HuH-7.5 (cell line): ENCODE measurements at places on chromosomes 12 and 14.

DNA sequence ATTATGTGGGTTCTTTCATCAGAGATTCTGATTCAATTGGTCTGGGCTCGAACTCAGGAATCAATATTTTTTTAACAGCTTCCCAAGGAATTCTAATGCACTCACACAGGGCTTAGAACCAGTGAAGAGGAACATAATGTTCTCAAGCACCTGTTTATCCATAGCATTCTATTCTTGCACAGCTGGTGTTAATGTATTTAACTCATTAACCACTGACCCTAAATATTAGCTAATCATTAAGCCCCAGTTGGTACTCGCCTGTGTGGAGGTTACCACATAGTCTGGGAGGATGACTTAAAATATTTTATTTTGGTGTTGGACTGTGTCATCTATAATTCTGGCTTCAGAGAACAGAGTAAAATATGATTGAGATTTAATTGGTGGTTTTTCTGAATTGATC lies 45.3 kb downstream of the LRP6 start:
- no peak for DNase-seq

GRCh38 chr12:11568155-11568761 lies 81.2 kb upstream of the ETV6 start:
- DNase-seq: no peak

DNA sequence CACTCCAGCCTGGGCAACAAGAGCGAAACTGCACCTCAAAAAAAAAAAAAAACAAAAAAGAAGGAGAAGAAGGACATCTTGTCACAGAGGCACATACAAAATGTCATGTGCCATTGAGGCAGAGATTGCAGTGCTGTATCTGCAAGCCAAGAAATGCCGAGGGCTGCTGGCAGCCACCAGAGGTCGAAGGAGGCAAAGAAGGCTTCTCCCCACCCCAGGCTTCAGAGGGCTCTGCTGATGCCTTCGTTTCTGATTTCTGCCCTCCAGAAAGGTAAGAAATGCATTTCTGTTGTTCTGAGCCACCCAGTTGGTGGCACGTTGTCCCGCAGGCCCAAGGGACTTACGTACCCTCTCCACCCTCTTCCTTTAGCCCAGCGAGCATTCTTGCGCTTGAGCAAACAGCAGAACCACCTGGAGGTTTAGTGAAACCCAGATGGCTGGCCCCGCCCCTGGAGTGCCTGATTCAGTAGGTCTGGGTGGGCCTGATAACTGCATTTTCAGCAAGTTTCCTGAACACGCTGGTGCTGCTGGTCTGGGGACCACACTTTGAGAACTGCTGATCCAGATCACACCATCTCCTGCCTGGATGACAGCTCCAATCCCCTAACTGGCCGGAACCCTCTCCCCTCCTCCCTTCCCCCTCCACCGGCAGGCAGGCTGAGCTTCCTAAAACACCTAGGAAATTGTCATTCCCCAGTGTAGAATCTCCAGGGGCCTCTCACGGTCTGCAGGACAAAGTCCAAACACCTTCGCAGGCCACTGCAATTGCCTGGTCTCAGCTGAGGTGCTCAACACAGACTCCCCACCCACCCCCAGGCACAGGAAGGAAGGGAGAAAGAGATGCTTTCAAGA lies 21.1 kb upstream of the SCARB1 start:
- peak; percentile 39 for DNase-seq

GRCh38 chr14:32980178-32980901 lies 41.7 kb downstream of the NPAS3 start:
- no peak for DNase-seq

- DNase-seq: no peak
Measured at GRCh38 chr12:10863512-10864218, 14.4 kb upstream of the PRR4 start.

DNA sequence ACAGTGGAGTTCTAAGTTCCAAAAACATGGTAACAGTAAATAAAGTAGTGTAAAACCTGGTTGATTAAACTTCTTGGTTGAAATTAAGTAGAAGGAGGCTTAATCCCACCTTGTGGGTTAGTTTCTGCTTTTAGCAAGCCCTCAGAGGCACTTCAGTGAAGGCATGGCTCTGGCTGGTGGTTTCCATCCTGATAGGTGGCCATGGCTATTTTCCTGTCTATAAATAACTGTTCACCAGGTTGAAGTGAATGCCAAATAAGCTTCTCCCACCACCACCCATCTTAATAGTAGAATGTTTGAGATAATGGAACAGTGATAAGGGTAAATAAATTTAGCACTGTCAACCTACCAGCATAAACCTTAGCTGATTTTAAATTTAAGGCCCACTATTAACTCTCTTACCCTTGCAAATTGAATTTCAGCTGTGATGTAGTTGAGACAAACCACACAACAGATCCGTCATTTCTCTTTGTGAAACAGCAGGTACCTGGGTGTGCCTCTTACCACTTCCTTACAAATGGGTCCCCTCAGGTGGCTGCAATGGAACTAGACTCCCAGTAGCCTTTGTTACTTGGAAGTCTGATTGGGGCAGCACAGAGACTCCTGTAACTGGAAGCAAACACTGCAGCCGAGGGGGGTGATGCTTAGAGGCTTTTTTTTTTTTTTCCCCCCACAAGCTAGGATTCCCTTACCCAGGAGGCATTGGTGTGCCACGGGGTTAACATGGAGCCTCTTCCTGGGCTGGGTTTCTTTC lies 41.4 kb downstream of the DAAM1 start:
- DNase-seq: no peak

DNA sequence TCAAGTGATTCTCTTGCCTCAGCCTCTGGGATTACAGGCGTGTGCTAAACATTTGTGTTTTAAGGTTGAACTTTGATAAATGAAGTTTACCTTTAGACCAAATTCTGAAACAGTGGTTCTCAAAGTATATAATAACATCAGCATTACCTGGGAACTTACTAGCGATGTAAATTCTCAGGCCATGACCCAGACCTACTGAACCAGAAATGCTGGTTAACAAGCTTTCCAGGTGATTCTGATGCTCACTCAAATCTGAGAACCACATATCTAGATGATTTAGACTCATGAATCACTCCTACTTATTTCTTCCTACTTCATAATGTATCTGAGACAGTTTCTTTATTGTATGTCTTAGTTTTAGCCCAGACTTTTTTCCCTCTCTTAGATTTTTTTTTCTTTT lies 43.6 kb downstream of the RAD51B start:
- no peak for DNase-seq

DNA sequence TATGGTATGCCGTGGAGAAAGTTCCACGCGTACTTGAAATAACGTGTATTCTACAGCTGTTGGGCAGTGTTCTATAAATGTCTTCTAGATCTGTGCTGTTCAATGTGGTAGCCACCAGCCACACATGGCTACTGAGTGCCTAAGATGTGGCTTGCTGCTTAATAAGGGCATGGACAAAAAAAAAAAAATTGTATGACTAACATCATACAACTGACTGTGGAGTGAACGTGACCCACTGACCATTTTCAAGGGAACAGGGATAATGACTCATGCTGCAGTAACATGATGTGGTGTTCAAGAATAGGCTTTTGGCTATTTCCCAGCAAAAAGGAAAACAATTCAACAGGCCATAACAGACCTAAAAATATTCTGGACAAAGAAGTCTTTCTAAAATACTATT lies 13.0 kb downstream of the ATG14 start:
- no peak for DNase-seq

GRCh38 chr12:129028844-129029243 lies 175.6 kb downstream of the GLT1D1 start:
- DNase-seq: no peak

DNA sequence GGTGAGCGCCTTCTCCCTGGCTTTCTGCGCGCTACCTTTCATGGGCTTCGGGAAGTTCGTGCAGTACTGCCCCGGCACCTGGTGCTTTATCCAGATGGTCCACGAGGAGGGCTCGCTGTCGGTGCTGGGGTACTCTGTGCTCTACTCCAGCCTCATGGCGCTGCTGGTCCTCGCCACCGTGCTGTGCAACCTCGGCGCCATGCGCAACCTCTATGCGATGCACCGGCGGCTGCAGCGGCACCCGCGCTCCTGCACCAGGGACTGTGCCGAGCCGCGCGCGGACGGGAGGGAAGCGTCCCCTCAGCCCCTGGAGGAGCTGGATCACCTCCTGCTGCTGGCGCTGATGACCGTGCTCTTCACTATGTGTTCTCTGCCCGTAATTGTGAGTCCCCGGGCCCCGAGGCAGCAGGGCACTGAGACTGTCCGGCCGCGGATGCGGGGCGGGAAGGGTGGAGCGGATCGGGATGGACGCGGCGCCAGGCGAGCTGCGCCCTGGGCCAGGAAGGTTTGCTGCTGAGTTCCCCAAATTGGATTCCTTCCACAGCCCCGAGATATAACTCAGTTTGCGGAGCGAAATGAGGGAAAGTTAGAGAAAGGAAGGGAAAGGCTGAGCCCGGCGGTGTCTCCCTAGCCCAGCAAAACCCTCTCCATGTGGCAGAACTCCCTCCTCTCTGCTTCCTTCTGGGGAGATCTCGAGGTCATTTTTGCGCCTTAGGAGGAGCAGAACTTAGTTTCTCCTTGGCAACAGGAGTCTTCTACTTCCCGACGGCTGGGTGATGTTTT lies 972 bp downstream of the PTGDR start:
- DNase-seq: no peak

GRCh38 chr12:69512820-69513219 lies 42.6 kb downstream of the FRS2 start:
- no peak for DNase-seq

- DNase-seq: peak; percentile 89
Measured at GRCh38 chr14:103091041-103091882, 3.3 kb upstream of the EXOC3L4 start.

DNA sequence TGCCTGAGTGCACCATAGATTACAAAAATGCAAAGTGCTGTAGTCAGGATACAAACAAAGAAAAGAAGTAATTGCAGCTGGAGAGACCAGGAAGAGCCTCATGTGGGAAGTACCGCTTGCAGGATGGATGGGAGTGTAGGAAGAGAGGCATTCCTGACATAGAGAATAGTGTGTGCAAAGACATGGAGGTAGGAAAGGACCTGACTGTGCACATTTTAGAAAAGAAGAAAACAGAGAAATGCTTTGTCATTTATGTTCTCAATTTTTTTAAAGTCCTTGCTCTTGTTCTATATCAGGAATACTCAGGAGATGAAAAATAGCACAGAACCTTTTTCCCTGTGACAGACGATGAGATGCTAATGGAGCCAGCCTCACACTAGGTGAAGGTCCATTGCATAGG lies 358.7 kb upstream of the TMPO start:
- no peak for DNase-seq

DNA sequence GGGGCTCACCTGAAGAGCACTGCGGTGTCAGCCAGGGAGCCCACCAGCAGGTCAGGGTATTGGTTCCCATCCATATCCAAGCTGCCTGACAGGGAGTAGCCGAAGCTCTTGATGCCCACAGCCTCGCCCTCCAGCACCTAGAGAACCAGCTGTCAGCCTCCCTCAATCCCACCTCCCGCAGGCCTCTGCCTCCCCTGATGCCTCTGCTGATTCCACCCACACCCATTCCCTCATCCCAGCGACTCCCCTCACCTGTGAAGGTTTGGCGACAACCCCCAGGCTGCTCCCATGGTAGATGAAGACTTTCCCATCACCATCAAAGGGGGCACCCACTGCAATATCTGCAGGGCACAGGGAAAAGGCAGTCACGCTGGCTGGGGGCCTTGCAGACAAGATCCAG lies 10.0 kb downstream of the ITGA7 start:
- peak; percentile 6 for DNase-seq

DNA sequence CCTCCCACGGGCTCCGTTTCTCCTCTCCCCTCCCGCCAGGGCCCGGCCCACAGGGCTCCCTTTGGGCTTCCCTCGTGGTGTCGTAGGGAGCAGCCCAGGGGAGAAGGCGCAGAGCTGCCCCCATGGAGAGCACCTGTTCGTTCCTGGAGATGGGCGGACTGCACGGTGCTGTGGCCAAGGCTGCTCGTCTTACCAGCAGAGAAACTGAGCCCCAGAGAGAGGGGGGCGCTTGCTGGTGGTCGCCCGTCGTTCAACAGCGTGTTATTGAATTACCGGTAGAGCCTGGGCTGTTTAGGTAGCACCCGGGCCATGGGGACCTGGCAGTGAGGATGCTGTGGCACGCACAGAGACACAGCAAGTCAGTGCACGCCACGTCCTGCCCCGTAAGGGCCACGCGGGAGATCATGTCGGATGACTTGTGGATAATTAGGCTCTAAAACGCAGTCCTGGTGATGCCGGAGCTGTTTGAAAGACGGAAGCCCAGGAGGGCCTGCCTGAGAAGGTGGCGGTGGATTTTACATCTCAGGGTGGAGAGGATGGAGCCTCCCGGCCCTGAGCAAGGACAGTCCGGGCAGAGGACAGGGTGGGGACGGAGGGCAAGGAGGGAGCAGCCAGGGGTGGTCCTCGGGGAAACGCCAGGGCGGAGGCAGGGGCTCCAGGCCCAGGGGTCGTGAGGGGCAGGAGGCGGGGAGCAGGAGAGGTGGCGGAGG lies 134.4 kb downstream of the ADGRD1 start:
- no peak for DNase-seq

DNA sequence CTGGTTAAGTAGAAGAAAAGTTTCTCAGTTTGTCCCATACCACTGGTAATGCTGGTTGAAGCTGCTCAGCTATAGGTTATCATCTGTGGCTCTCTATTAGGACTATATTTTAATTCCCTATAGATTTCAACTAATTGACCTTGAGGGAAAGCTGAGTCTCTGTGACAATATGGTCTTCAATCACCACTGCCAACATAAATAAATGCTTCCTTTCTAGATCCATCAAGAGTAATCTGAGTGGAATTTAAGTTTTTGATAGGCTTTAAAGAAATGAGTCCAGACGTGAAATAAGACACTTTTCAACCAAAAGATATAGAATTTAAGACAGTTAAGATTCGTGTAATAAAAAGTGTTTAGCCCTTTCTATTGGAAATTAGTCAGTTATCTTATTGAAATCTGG lies 63.5 kb upstream of the MYF6 start:
- no peak for DNase-seq

DNA sequence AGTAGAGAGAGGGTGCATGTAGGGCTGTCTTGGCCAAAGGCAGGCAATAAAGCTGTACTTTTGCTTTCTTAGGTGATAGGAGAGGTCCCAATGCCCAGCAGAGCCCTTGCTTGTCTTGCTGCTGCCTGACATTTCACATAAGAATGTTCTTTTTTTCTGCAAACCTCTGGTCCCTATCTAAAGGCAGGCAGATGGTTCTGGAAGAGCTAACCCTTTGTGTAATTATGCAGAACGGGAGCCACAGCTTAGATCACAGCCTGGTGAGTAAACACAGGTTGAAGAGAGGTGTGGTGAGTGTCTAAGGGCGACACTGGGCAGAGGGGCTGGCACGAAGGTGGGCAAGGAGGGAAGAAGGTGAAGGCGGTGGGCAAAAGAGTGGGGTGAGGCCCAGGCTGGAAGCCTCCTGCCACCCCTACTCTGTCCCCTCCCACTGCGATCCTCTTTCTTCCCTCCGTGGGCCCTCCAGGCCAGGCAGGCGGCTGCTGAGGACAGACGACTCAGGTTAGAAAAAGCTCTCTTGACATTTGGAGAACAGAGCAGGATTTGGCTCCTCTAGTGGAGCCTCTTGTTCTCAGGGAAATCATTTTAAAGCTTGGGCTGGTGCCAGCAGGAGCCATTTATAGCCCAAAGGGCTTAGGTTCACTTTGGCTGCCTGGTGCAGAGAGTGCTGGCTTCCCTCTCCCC lies 42.8 kb downstream of the PRMT8 start:
- no peak for DNase-seq

GRCh38 chr12:53550595-53550994 lies 43.3 kb upstream of the NPFF start:
- DNase-seq: no peak
